Stimulated activated CD8-positive, alpha-beta memory T cell treated with anti-CD3 and anti-CD28 coated beads, Interleukin-15, amount 100 ng/mL, for 4 hours (primary cell): ENCODE measurements at places on chromosomes 13 and 19.

DNA sequence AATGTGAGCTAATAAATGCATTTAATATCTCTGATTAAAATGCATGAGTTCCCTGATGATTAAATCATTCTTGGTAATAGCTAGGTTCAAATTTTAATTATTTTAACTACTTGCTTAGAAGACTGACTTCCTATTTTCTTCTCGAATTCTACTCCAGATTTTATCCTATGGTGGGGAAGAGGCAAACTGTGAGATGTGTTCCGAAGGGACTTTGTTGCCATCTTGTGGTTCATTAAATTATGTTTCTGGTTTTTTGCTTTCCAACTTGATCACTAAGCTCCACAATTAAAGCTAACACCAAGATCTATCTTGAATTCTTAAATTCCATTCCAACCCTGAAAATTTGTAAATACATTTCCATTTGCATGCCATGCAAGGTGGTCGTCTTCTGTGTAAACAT is 538.4 kb upstream of the PCDH20 start:
- DNase-seq, result no peak

DNA sequence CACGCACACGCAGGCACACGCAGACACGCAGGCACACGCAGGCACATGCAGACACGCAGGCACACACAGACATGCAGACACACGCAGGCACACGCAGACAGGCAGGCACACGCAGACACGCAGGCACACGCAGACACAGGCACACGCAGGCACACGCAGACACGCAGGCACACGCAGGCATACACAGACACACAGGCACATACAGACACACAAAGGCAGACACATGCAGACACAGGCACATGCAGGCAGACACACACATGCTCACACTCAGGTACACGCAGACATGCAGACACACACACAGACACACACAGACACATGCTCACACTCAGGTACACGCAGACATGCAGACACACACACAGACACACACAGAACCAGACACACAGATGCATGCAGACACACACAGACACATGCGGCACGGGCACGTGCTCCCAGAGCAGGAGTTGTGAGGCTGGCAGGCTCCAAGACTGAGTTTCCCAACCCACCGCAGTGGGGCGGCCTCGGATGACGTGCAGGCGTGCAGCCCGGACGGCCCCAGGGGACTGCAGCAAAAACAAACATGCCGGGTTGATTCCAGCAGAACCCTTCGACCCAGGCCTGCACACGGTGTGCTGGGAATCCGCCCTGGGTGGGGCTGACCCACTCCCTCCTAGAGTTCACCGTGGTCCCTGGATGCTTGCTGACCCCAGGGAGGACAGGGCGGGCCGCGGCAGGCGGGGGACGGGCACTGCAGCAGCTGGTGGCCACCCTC is 100.0 kb downstream of the GADD45B start:
- DNase-seq, result no peak

DNA sequence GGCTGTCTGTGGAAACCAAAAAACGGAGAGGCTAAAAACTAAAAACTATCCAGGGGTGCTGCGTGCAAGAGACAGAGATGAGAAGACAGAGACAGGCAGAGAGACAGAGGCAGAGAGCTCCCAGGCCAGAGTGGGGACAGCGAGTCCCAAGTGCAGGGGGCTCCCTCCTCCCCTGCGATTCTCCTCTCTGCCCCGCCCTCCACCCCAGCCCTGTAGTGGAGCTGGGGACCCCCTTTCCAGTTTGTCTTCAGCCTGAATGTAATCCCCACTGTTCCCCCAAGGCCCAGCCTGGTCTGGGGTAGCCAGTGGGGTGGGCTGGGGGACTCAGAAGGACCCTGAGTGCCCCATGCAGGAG is 2.0 kb downstream of the NFIC start:
- no peak for DNase-seq

GRCh38 chr13:40340368-40341095 is 325.9 kb downstream of the FOXO1 start:
- no peak for DNase-seq

GRCh38 chr19:5967994-5968430 is 9.9 kb downstream of the RANBP3 start:
- DNase-seq, result no peak

GRCh38 chr19:36256853-36257519 is 42.1 kb downstream of the ZNF146 start:
- no peak for DNase-seq
